Stimulated activated CD4-positive, alpha-beta T cell treated with anti-CD3 and anti-CD28 coated beads, Interleukin-15, amount 100 ng/mL, for 1 hour (primary cell): ENCODE measurements at places on chromosomes 5 and 9.

DNA sequence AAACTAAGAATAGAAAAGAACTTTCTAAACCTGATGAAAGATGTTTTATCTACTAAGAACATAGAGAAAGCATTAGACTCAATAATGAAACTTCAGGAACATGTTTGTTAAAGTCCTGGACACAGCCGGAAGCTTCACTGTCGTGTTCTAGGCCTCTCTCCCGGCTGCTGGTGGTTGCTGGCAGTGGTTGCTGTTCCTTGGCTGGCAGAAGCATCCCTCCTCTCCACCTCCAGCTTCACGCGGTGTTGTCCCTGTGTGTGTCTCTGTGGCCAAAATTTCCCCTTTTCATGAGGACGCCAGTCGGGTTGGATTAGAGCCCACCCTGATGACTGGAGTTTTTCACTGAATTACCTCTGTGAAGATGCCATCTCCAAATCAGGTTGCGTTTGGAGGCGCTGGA is 6.5 kb upstream of the MED10 start:
- DNase-seq: no peak

DNA sequence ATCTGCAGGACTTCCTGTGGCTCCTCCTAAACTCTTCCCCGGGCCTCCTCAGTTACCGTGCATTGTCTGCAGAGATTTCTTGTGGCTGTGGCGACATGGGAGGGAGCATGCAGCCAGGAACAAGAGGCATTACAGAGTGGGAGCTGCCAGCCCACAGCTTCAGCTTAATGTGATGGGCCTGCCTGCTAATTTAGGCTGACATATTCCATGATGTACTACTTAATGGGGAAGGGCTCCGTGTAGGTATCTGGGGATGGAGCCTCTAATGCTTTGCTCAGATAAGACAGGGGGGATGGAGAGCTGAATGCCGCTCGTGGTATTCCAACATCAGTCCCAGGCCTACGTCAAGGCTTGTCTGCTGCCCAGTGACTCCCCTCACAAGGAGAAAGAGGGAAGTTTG is 137.6 kb upstream of the GPR151 start:
- no peak for DNase-seq

DNA sequence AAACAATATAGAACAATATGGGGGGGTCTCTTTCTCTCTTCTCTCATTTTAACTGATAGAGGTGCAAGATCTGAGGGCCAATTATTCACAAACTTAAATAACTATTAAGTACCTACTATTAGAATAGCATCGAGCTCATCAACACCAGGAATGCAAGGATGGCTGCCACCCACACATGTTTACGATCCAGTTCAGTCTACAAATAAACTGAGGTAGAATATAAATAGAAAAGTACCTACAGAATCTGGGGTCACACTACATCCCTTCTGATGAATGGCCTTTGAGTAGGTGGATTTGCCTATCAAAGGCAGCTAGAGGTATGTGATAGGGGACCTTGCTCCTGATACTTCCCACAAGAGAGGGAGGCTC is 91.8 kb upstream of the ZNF366 start:
- no peak for DNase-seq

- no peak for DNase-seq
Observed at GRCh38 chr5:151864061-151864748, 60.4 kb downstream of the GLRA1 start.

- DNase-seq: no peak
Observed at GRCh38 chr9:114105236-114105635, 6.1 kb upstream of the KIF12 start.

DNA sequence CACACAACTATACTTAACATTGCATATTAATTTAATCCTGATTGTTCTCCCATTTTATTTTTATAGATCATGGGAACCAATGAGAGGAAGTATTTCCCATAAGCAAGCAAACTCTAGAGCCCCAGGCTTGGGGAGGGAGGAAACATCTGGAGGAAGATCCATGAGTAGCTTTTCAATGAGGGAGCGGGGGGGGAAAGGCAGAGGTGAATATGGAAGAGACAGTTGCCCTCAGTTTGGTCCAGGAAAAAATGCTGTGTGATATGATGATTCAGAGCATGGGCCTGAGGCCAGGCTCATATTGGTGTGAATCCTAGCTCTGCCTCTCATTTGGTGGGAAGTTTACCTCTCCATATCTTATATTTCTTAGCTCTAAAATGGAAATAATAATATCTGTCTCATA is 42.2 kb upstream of the ALDOB start:
- no peak for DNase-seq

DNA sequence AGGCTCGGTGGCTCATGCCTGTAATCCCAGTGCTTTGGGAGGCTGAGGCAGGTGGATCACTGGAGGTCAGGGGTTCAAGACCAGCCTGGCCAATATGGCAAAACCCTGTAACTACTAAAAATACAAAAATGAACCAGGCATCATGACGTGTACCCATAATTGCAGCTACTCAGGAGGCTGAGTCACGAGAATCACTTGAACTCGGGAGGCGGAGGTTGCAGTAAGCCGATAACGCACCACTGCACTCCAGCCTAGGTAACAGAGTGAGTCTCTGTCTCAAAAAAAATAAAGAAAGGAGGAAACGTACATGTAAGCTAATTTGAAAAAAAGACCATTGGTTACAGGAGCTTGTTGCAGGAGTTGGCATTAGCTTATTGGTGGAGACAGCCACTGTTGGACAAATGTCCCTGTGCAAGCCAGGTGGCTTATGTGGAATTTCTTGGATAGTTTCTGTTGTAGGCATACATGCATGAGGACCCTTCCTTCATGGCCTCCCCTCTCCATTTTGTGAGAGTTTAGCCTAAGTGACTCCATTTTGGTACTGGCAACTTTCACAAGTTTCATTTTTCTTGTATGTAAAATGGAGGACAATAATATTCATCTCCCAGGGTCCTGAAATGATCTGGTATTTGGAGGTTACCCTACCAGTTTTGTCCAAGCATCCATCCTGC is 16.8 kb upstream of the RAB14 start:
- no peak for DNase-seq

- no peak for DNase-seq
Observed at GRCh38 chr9:6356441-6356840, 28.3 kb downstream of the TPD52L3 start.

DNA sequence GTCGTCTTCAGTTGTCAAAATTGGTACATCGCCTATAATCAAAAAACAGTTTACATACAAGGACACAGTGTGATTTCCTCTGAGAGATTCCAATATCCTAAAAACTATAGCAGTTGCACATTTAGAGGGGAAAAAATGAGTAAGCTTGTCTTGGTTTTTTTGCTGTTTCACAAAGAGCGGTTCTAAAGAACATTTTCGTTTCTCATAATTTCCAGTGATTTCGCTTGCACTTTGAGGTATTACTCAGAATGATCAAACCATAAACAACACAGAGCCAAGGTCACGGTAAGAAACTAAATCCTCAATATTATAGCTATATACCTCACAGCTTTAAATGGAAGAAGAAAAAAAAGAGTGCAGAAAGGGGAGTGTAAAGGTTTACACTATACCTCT is 861 bp downstream of the MTX3 start:
- no peak for DNase-seq

DNA sequence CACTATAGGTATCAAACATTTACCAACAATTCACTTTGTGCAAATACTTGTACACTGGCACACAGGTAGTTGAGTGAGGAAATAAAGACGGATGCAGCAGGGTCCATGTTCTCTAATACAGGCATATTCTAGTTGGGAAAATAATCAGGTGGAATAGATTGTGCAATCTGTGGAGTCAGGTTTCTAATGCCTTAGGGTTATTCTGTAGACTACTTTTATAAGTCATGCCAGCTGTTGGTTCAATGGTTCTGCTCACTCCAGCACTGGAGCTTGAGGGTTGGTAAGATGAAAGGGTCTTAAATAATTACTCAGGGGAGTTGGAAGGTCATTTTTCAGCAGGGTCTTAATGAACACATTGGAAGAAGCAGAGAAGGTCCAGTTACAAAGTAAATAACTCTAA is 690.3 kb upstream of the DMAC1 start:
- no peak for DNase-seq

GRCh38 chr5:66891184-66891925 is 295.2 kb downstream of the MAST4 start:
- DNase-seq: no peak

DNA sequence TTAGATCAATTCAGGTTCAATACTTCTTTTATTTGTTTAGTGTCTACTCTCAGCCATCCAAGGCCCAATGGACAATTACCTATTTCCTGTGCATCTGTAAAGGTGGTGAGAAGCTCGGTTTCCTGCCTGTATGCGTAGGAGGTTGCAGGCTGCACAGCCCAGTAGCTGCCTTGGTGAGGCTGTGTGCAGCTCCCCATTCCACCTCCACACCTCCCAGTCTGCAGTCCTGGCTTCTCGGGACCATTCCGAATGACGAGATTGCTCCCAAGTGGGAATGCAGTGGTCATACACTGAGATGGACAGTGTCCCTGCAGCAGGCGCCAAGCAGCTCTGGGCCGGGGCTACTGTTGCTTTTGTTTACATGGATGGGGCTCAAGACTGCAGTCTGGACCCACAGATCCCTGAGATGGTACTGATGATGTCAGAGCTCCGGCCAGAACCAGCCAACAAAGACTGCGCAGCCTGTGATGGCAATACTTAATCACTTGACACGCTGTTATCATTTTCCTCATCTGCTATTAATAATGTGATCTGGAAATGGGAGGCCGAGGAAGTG is 206.1 kb upstream of the IRX1 start:
- DNase-seq: no peak

DNA sequence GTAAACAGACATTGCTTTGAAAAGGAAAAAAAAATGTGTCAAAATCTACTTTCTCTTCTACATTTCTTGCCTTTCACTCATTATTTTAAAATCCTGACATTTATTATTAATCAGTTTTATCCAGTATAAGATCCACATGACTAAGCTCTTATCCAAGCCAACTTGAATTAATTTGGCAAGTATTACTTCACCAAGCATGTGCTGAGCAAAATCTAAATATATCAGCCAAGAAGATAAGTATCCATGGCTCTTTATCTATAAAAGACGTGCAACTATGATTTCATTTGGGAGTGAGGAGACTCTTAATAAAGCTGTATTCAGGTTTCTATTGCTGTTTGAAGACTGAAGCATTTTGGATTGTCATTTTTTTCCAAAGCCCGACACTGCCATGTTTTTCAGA is 221.3 kb downstream of the TRIM36 start:
- no peak for DNase-seq

GRCh38 chr5:138853132-138853531 is 22.0 kb downstream of the LRRTM2 start:
- no peak for DNase-seq

DNA sequence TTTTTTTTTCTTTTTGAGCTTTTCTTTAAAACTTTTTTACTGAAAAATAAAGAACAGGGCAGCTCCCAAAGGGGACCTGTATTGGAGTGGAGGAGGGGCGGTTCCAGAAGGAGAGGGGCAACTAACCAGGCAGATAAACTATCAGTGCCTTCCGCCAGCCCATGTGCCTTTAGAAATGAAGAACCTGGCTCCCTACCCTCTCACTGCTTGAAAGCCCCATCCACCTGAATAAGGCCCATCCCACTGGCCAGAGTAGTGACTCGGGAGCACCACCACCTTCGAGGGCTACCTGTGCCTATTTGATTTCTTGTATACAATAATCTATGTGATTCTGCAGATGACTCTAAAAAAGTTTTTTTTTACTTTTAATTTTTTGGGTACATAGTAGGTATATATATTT is 276.7 kb downstream of the PSAT1 start:
- no peak for DNase-seq

DNA sequence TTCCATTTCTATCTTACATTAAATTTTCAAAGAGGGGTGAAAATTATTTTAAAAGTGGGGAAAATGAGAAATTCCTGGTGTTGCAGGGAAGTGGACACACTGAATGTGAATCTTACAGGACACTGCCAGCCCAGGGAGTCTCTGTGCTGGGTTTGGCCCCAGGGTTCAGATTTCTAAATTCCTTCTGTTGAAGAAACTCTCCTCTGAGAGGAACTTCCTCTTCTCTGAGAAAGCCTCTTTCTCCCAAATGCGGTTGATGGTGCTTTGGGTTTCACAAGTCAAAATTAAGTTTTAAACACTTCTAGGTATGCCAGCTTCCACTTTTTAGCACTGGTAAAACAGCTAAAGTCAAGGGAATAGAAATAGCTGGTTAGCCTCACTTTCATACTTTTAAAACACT is 317.9 kb upstream of the ITGA1 start:
- DNase-seq: no peak

DNA sequence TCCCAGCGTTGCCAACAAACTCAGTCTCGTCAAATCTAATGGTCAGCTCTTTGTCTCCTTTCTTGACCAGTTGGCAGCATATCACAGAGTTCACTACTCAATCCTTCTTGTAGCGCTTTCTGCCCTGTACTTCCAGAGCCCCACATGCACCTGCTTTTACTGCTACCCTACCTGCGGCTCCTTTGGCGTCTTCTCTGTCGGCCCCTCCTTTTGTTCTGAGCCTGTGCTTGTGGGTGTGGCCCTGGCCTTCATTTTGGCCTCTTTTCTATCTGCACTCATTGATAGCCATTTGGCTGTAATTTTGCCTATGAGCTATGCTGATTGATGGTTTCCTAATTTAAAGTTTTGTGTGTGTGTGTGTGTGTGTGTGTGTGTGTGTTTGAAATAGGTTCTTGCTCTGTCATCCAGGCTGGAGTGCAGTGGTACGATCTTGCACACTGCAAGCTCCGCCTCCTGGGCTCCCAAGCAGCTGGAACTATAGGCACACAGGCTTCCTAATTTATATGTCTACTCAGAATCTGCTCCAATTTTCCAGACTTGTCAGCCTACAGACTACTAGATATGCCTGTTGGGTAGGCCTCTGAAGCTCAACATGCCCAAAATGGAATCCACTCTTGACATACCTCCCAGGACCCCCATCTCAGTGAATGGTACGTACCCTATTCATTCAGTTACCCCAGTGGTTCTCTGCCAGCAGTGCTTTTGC is 32.3 kb downstream of the ARPC5L start:
- DNase-seq: no peak
